Astrocyte (in vitro differentiated cells and primary cell): ENCODE measurements at places on chromosomes 7 and 10.

- no peaks in the 10 kb centered on the region for H3K36me3 ChIP-seq
- H3K4me1 ChIP-seq, result no peaks in the 10 kb centered on the region
- no peak overlapping the region for H3K4me3 ChIP-seq
- no peak overlapping the region for H3K27ac ChIP-seq
Observed at GRCh38 chr10:85280014-85280413, 951.6 kb downstream of the CCSER2 start.

GRCh38 chr10:23469596-23470237 lies 30.8 kb downstream of the OTUD1 start:
- H3K36me3 ChIP-seq, result no peaks in the 10 kb centered on the region
- H3K27me3 ChIP-seq, result no peaks in the 10 kb centered on the region
- no peak for DNase-seq
- no peak overlapping the region for H3K4me3 ChIP-seq

GRCh38 chr7:89054361-89054760 lies 258.8 kb upstream of the TEX47 start:
- DNase-seq, result no peak
- no peaks in the 10 kb centered on the region for H3K4me1 ChIP-seq
- no peak overlapping the region for H3K27ac ChIP-seq
- H3K27me3 ChIP-seq, result no peaks in the 10 kb centered on the region
- H3K4me3 ChIP-seq, result no peak overlapping the region
- no peaks in the 10 kb centered on the region for H3K36me3 ChIP-seq

GRCh38 chr7:50591480-50592438 lies 26.6 kb upstream of the DDC start:
- DNase-seq, result no peak
- H3K27me3 ChIP-seq, result no peaks in the 10 kb centered on the region
- H3K4me3 ChIP-seq, result no peak overlapping the region
- peaks cover 20% of the 10 kb centered on the region for H3K36me3 ChIP-seq
- H3K4me1 ChIP-seq, result no peaks in the 10 kb centered on the region

GRCh38 chr7:139092090-139092796 lies 17.3 kb downstream of the ZC3HAV1 start:
- no peaks in the 10 kb centered on the region for H3K36me3 ChIP-seq
- no peak overlapping the region for H3K27ac ChIP-seq
- no peak overlapping the region for H3K4me3 ChIP-seq
- H3K27me3 ChIP-seq, result no peaks in the 10 kb centered on the region
- no peaks in the 10 kb centered on the region for H3K4me1 ChIP-seq

DNA sequence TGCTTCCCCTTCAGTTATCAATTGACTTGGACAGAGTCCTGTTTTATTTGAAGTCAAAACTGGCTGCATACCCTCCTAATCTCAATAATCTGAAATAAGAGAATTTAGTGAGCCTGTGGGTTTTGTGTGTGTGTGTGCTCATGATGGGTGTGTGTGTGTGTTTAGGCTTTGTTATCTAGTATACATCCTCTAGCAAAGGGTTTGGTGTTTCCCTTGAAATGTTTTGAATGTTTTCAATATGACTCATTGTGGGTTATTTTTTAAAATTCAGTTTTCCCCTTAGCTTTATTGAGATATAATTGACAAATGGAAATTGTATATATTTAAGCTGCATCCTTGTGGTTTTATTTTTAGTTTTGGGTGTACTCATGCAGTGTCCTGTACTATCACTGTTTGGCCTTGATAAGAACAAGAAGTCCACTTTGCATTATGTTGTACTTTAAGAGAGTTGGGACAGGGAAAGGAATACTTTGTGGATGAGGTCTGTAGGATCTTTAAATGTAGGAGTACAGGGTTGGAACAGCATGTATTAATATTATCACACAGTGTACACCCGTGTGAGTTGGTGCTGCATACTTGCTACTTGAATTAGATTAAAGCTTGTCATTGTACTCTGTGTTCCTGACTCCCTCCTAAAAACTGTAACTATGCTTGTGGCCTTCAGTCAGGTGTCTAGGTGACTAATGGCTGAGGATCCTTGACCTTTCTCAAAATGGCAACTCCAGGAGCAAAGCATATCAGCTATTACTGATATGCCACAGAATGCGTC lies 58.3 kb downstream of the VCL start:
- DNase-seq, result peak; percentile 89
- peak overlapping the region; percentile 73 for H3K27ac ChIP-seq
- peak overlapping the region; percentile 15 for H3K4me3 ChIP-seq
- peaks cover 5% of the 10 kb centered on the region for H3K36me3 ChIP-seq
- H3K4me1 ChIP-seq, result peaks cover 17% of the 10 kb centered on the region

DNA sequence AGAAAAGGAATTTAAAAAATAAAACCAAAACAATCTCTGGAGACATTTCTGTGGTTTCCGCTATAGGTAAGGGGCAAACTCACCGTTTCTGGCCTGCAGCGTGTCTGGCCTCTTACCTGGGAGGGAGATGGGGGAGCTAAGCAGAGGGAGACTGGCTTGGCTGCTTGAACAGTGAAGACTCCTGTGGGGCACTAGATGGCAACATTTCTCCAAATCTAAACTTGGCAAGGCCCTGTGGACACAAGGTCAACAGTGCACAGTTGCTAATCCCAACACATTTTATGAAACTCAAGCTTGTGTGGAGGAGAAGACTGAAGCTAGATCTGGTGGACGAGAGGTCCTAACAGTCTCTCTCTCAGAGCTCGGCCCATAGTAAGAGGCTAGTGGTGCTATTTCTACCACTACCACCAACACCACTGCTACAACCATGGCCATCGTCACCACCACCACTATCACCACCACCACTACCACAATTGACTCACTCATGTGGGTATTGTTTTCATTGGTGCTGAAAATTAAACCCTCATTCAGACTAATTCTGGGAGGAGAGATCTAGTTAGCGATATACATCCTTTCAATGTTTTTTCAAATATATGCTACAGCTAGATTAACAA lies 28.4 kb upstream of the CDHR3 start:
- no peaks in the 10 kb centered on the region for H3K27me3 ChIP-seq
- no peaks in the 10 kb centered on the region for H3K36me3 ChIP-seq
